ENCODE measurements at places on chromosomes 4 and X.

DNA sequence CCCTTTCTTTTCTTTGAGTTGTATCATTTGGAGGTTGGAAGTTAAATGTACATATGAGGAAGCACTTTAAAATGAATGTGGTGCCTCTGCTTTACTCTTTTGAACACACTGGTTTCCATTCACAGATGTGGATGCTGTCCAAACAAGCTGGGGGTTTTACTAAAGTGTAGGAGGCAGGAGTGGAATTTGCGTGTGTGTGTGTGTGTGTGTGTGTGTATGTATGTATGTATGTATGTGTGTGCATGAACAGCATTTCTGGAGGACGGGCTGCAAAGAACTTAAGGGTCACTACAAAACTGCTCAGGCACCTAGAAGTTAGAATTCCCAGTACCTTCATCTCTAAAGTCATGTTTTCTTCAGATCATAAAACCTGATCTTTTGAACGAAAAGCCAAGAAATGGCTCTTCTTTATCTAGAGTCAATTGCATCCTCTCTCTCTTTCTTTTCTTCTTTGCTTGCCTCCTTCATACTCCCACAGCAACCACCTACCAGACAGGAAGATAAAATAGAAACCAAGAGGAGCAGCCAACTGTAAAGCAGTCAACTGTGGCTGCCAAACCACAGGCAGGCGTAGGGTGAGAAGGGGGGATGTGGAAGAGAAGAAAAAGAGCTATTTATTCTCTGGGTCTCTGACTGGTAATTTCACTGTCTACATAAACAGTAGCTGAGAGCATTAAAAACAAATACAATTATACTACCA lies 177.0 kb upstream of the RASGEF1B start:
- no peak for DNase-seq

GRCh38 chr4:177367336-177367735 lies 57.7 kb downstream of the NEIL3 start:
- no peak for DNase-seq

DNA sequence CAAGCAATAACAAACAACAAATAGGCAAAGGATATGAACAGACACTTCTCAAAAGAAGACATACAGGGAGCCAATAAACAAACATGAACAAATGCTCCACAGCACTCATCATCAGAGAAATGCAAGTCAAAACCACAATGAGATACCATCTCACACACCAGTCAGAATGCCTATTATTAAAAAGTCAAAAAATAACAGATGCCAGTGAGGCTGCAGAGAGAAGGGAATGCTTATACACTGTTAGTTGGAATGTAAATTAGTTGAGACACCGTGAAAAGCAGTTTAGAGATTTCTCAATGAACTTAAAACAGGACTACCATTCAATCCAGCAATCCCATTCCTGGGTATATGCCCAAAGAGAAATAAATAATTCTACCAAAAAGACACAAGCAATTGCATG lies 129.8 kb upstream of the MAGEB2 start:
- no peak for DNase-seq

GRCh38 chr4:48122756-48123155 lies 11.3 kb downstream of the TXK start:
- DNase-seq: no peak

- DNase-seq: no peak
Measured at GRCh38 chr4:86386817-86387415, 27.1 kb upstream of the MAPK10 start.

DNA sequence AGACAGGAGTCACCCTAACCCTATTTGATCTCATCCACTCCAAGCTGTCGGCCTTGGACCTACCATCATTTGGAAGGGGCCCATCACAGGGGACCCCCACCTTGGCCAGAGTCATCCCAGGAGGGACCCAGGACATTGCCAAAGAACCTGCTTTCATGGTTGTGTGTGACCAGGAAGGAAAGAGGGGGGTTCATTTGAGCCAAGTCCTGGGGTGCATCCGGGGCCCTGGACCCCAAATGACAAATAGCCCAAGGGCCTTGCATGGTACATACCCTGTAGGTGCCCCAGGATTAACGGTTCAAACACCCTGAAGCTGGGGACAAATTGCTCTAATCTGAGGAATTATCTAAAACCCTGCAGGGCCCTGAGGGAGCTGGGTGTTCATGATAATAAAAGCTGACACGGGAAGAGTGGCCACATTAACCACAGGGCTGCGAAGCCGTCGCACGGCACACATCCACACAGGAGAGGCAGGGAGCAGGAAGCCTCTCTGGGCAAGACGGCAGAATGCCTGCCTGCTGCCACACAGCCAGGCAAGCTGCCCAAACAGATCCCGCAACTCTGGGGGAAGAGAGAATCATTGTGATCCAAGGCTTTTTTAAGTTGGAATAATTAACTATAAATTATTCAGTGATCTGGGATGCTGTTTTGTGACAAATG lies 28.2 kb upstream of the PPP2R2C start:
- DNase-seq: no peak
